Smooth muscle cell of trachea (primary cell): ENCODE measurements at places on chromosomes 5 and 9. TPM values are rescaled to one million over a fixed set of nuclear protein-coding genes. Genes with fewer than 3 reads are reported as not detected.

The HK3 gene
- not detected in 2 replicates for total RNA-seq

The LECT2 gene
- total RNA-seq = not detected in 2 replicates

The SPATA31A3 gene
- not detected in 2 replicates for total RNA-seq

The MYOZ3 gene
- total RNA-seq = 0.44 and 1.5 TPM in 2 replicates

The POU4F3 gene
- total RNA-seq = not detected in 2 replicates

The PCDHGA6 gene
- 4.8 and 6.3 TPM in 2 replicates for total RNA-seq

The ENG gene
- total RNA-seq = 36.8 and 37.1 TPM in 2 replicates

The OR1J2 gene
- total RNA-seq = not detected in 2 replicates
